ENCODE measurements at places on chromosomes 16 and 17.

DNA sequence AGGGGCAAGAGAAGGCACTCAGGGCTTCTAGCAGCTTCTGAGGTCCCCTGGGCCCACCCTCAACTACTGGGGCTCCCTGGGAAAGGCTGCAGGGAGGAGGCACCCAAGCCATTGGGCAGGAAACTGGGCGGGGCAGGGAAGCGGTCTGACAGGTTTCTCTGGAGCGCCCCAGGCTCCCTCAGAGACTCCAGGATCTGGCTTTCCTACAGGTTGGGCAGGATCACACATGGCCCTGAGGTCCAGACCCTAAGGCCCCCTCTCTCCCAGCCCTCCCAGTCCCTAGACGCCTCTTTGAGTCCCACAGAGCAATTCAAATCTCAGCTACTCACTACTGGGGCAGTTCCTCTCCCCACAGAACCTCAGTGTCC, 14.3 kb downstream of the JUP start:
- DNase-seq = no peak

DNA sequence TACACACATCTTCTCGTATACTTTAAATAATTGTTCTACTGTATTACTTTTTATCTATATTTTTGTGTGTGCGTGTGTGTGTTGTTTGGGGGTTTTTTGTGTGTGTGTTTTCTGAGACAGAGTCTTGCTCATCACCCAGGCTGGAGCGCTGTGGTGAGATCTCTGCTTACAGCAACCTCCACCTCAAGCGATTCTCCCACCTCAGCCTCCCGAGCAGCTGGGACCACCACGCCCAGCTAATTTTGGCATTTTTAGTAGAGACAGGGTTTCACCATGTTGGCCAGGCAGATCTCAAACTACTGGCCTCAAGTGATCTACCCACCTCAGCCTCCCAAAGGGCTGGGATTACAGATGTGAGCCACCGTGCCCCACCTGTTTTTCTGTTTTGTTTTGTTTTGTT, 1.5 kb upstream of the CMTM4 start:
- DNase-seq = no peak

DNA sequence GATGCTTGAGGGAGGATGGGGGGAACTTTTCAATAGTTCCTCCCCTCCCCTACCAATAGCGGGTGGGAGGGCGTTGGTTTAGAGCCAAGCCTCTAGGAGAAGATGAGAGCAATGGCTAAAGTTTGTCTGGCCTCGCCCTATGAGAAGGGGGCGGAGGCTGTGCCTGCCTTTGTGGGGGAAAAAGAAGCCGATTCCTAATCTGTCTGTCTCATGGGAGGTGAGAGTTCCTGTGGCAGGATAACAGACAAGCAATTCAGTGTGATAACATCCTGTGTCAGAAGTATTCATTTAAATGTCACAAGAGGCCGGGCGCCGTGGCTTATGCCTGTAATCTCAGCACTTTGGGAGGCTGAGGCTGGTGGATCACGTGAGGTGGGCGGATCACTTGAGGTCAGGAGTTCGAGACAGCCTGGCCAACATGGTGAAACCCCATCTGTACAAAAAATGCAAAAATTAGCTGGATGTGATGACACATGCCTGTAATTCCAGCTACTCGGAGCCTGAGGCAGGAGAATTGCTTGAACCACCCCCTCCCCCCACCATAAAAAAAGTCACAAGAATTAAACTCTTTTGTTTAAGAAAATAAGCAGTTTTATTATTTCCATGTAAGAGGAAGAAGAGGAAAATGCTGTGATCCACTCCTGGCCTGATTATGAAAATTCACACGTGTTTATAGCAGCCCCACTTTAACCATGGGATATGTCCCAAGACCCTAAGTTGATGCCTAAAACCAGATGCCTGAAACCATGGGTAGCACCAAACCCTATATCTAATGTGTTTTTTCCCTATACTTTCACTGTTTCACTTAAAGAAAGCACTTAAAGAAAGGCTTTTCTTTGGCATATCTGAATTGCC, 1.7 kb downstream of the SLFN5 start:
- peak; percentile 9 for DNase-seq

DNA sequence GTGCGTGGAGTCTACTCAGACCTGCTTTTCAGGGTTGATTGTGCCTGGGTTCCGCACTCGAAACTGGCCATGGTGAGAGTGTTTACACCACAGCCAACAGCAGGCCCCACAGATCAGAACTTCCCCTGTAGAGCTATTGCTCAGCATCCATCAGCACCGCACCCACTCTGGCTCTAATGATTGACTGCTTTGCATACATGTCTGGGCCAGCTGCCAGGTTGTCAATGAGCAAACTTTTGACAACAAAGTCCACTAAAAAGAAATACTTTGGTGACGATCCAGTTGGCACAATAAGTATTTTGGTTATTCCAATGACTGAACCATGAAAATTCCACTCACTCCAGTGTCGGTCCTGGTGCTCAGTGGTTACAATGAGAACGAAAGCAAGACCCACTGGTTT, 190.7 kb downstream of the FOXL1 start:
- DNase-seq = no peak

GRCh38 chr17:76575570-76575969, 10.1 kb downstream of the ST6GALNAC2 start:
- no peak for DNase-seq

- peak; percentile 28 for DNase-seq
Observed at GRCh38 chr16:53132406-53132805, 77.6 kb downstream of the CHD9 start.

DNA sequence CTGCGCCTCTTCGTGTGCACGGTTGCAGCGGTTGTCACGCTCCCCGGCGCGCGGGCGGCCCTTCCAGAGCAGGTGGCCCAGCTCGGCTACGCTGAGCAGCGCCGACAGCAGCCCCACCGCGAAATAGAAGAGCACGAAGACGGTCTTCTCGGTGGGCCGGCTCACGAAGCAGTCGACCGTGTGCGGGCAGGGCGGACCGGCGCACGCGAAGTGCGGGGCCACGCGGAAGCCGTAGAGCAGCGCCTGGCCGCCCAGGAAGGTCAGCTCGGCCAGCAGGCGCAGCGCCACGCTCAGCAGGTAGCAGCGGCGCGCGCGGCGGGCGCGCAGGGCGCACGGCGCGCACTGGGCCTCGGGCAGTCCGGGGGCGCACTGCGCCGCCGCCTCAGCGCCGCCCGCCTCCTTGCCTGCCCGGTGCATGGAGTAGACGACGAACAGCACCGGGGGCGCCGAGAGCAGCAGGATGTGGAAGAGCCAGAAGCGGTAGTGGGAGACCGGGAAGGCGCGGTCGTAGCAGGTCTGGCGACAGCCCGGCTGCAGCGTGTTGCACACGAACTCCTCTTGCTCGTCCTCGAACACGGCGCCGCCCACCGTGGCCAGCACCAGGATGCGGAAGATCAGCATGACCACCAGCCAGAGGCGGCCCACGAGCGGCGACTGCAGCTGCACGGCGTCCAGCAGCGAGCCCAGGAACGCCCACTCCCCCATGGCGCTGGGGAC, 1.3 kb downstream of the GJD3 start:
- DNase-seq = peak; percentile 53

GRCh38 chr16:88700636-88701482, 5.3 kb downstream of the RNF166 start:
- peak; percentile 94 for DNase-seq

DNA sequence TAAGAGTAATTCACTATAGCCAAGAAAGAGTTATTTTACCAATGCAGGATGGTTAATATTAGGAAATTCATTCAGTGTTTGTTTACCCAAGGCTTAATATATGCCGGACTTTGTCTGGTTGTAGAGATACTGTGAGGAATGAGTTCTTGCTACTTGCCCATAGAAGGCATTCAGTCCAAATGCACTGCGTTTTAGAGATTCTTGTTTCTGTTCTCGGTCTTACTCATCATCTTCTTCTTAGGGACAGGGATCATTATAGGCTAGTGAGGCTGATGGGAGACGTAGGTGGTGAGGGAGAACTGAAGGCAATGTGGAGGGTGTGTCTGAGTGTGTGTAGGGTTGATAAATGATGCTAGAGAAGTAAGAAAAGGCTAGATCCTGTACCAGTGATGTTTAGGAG, 90.7 kb downstream of the OR1D5 start:
- no peak for DNase-seq

DNA sequence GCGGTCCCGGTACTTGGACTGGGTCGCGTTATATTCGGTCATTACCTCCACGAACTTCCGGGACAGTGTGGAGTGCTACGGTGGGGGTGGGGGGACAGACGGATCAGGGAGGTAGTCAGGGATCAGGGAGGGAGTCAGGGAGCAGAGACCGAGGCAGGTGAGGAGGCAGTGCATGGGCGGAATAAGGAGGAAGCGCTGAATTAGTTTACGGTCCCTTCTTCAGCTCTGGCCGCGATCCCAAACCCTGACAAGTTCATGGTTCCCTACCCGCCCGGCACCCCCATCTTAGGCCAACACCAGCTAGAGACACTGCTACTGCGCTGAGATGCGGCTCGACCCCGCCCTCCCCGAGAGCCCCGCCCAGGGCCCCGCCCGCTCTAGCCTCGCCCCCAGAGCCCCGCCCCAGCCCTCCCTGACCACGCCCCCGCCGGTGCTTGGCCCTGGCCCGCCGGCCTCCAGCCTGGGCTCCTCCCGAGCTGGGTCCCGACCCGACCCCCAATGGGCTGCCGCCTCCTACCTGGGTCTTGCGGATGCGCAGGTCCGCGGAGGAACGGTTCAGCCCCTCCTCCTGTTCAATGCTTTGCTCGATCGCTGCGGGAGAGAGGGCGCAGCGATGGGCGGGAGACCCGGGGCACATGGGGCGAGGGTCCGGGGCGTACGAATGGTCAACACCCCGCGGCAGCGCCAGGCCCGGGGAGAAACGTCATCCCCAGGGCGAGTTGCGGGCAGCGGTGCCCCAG, 12.1 kb downstream of the HSD3B7 start:
- peak; percentile 80 for DNase-seq

DNA sequence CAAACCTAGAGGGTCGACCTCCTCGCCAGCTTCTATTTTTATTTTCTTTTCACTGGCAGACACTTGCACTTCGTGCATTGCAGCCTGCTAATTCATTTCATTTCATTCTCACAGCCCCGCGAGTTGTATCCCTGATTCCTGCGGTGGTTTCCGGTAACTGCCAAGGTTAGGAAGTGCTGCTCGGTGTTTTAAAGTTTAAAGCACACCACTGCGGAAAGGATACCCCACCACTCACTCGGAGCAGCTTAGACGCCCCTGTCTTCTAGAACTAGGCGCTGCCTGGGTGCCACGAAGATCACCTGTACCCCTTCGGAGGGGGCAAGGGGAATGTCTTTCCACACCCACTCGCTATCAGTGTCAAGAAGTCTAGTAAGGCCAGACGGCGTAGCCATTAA, 509 bp downstream of the CNEP1R1 start:
- peak; percentile 56 for DNase-seq

DNA sequence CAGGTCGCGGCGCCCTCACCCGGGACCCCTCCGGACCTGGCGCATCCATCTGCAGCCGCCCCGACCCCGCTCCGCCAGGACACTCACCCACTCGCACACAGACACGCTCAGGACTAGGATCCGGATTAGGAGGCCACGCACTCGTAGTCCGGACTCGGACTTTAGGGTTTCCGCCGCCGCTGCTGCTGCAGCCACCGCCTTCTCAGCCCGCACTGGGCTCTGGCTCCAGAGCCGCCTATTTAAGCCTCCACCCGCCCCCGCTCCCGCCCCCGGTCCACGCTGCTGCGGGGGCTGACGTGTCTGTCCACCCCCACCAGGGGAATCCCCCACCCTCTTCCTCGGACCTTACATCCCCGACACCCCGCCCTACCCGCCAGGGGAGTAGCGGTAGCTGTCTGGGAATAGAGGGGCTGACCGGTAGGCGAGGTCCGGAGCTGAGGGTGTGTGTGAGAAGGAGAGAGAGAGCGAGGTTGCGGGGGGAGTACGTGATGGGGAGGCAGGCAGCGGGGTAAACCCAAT, at the start of gene RRAD:
Gene RRAD, minus strand, starts transcription at position 214 of the 519 bp plus-strand sequence. CDS start 356 bp downstream, outside the sequence.
- no peak for DNase-seq

GRCh38 chr16:81823111-81823510, 44.0 kb downstream of the PLCG2 start:
- peak; percentile 90 for DNase-seq

- peak; percentile 46 for DNase-seq
Observed at GRCh38 chr17:37674511-37674910, 31.3 kb upstream of the DDX52 start.

DNA sequence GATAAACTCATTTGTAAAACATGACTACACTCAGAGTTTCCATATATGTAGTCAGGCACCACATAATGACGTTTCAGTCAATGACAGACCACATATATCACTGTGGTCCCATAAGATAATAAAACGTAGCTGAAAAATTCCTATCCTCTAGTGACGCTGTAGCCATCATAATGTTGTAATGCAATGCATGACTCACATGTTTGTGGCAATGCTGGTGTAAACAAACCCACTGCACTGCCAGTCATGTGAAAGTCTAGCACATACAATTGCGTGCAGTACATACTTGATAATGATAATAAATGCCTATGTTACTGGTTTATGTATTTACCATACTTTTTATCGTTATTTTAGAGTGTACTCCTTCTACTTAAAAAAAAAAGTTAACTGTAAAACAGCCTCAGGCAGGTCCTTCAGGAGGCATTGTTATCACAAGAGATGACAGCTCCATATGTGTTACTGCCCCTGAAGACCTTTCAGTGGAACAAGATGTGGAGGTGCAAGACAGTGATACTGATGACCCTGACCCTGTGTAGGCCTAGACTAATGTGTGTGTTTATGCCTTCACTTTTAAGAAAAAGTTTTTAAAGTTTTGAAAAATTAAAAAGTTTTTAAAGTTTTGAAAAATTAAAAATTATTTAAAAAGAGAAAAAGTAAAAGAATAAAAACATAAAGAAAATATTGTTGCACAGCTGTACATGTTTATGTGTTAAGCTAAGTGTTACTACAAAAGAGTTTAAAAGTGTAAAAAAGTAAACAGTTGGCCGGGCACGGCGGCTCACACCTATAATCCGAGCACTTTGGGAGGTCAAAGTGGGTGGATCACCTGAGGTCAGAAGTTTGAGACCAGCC, 9.0 kb downstream of the STAT5B start:
- DNase-seq = peak; percentile 76

GRCh38 chr17:35557353-35557752, 3.3 kb downstream of the SLFN14 start:
- DNase-seq = peak; percentile 35

DNA sequence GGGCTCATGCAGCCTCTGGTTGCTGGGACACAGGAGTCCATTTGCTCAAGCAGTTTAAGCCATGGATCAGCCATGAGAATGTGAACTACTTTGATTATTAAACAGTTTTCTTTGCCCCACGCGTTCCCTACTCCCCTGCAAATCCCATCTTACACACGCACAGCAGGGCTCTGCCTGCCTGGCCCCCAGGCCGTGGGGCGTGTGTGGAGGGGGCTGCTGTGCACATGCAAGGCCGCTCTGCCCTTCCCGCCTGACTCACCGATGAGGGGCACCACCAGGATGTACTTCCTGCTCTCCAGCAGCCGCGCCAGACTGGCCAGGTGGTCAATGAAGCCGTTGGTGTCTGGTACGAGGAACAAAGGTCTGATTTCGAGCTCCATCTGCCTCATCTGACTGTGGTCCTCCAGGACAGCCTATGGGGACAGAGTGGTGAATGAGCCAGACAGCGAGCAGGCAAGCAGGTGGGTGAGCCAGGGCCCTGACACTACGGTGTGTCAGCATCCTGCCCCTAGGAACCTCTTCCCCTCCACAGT, 13.7 kb downstream of the HIC1 start:
- DNase-seq = peak; percentile 26
